ENCODE measurements at places on chromosomes 4 and X. TPM values are rescaled to one million over a fixed set of nuclear protein-coding genes. Genes with fewer than 3 reads are reported as not detected.

Gene MAGEB17
- total RNA-seq, result not detected

Gene ELF2
- 41.3 TPM for total RNA-seq

Gene PLAC1
- total RNA-seq, result not detected

Gene RNF175
- total RNA-seq, result 0.38 TPM

Gene ADH1C
- total RNA-seq, result 6.9 TPM

Gene PAGE2
- total RNA-seq, result not detected

Gene AKAP4
- total RNA-seq, result not detected

Gene TRIM60
- total RNA-seq, result not detected

Gene CENPVL2
- not detected for total RNA-seq

Gene DIAPH2
- 11.0 TPM for total RNA-seq

Gene TEX11
- total RNA-seq, result not detected

Gene FAM9C
- 0.35 TPM for total RNA-seq

Gene SMIM10
- total RNA-seq, result 4.6 TPM

Gene TAB3
- total RNA-seq, result 12.3 TPM

Gene FAAH2
- not detected for total RNA-seq

Gene ASB9
- total RNA-seq, result 0.70 TPM

Gene RTL9
- 0.35 TPM for total RNA-seq

Gene PDE6B
- 1.1 TPM for total RNA-seq
